ENCODE measurements at places on chromosomes 2 and 18. TPM values are rescaled to one million over a fixed set of nuclear protein-coding genes. Genes with fewer than 3 reads are reported as not detected.

DNA sequence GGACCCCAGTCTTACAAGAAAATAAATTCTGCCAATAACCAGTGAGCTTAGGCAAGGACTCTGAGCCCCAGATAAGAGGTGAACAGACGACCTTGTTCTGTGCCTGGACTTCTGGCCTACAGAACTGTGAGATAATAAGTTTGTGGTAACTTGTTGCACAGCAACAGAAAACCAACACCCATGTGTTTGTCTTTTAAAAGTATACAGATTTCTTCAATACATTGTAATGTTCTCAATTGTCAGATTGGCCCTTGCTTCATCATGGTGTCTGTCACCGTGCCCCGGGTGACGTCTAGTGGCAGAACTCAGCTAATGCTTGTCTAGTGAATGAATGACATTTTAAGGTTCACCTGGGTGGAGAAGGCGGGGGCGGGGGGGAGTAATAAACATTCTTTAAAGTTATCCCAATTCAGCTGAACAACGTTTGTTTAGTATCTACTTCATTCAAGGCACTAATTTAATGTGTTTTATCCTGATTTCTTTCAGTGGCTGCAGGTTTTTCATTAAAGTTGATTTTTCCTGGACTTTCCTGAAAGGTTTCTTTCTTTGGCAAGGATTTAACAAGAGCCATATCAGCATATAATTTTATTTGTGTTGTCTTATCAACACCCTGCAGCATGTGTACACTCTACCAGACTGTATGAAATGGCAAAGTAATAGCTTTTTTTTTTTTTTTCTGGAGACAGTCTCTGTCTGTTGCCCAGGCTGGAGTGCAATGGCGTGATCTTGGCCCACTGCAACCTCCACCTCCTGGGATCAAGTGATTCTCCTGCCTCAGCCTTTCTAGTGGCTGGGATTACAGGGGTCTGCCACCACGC, 123.8 kb upstream of the DLX2 start:
- no peak for DNase-seq

GRCh38 chr18:12579775-12580174, 78.1 kb downstream of the SPIRE1 start:
- DNase-seq, result no peak

DNA sequence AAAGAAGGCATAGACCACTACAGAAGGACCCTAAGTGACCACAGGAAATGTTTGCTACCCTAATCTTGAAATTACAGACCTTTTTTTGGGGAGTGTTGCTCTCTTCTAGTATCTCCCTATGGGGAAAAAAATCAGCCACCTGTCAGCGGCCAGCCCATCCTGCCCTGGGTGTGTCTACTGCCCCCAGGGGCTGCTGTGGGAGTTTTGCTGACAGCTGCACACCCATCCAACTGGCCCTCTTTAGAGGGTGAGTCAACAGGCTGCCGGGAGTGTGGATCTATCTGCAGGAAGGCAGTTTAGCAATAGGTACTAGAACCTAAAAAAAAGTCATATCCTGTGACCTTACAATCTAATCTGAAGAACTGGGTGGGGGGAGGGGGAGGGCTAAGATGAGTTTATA, 796 bp upstream of the DYSF start:
- DNase-seq, result no peak

GRCh38 chr18:54736981-54737380, 91.3 kb upstream of the RAB27B start:
- DNase-seq, result no peak

GRCh38 chr18:68699043-68699442, 15.9 kb downstream of the TMX3 start:
- DNase-seq, result no peak

RAB27B gene
- 0.68 TPM for polyA plus RNA-seq

UPP2 gene
- not detected for polyA plus RNA-seq

PMAIP1 gene
- polyA plus RNA-seq, result 76.9 TPM

POU3F3 gene
- not detected for polyA plus RNA-seq

SESTD1 gene
- polyA plus RNA-seq, result 4.6 TPM

LOXHD1 gene
- not detected for polyA plus RNA-seq
